ENCODE measurements at places on chromosomes 13 and 19. TPM values are rescaled to one million over a fixed set of nuclear protein-coding genes. Genes with fewer than 3 reads are reported as not detected.

DNA sequence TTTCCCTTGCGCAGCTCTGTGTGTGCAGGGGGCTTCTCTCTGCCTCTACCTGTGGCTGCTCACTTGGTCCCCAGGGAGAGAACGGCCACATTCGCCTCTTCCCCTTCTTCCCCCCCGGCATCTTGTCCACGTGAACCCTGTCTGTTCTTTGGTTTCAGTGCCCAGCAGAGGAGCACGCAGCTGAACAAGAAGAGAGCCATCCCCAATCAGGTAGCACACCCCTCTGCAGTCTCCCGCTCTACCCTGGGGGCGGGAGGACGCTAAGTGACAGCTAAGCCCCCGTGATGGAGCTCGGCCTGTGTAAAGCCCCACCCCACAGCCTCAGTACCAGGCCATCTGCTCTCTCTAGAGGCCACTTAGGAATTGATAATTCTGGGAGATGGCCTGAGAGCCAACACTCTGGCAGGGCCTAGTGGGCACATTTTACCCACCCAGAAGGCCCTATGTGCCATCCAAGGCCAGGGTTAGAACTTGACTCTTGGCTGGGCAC, 30.2 kb downstream of the TMED1 start:
- no peak for ATAC-seq

Gene RPL18
- total RNA-seq: 1,668 TPM

Gene LENG9
- total RNA-seq: 7.2 TPM

Gene ITGBL1
- 0.40 TPM for total RNA-seq

Gene ZNF470
- total RNA-seq: 2.4 TPM

DNA sequence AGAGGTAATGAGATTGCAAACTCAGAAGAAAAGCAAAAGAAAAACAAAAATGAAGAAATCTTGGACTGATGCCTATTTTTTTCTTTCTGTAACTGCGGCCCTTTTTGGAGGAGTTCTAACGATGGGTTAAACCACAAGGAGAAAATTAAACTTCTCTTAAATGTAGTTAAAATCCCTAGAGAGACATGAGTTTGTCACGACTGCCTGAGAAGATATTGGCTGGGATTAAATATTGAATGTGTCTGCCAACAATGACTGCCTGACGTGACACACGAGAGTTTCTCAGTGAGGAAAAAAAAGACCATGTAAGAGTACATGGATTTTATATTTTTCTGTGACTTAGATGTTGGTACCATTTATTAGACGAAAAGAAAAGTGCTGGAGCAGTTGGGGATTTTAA, 1013.4 kb downstream of the PCDH9 start:
- no peak for ATAC-seq

Gene SUPT20H
- 27.1 TPM for total RNA-seq

DNA sequence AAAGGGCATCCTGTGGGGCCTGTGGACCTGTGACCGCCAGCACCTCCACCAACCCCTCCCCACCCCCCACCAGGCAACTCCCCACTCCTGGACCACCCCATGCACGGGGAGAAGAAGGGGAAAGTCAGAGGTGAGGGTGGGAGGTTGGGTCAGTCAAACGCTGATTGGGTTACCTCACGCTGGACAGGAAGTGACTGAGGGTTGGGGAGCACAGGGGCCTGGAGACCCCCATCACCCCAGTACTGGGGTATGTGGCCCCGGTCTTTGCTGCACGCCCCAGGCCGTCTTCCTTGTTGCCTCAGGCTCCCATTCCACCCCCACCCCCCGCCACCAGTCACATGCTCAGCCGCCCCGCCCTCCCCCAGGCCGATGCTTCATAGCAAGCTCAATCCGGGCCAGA, 59.0 kb downstream of the COLGALT1 start:
- no peak for ATAC-seq

DNA sequence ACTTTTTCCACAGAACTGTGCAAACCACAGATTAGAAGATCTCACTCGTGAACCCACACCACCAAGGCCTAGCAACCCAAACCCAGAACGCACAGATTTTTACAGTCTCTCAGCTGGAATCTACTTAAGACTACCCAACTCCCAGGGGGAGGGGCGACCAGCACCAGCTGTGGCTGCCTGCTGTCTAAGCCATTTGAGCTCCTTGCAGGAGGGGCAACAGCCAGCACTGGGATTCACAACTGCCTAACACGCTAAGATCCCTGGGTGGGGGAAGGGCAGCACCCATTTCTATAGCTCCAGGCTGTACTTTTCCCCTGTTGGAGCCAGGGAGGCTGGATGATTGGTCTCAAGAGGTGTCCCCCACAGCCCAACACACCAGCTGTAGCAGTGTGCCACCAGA, 368.8 kb downstream of the SUCLA2 start:
- no peak for ATAC-seq

- peak; percentile 70 for ATAC-seq
Measured at GRCh38 chr13:32538143-32538620, 413 bp downstream of the N4BP2L2 start.

Gene TNFSF9
- total RNA-seq: 4.7 TPM

DNA sequence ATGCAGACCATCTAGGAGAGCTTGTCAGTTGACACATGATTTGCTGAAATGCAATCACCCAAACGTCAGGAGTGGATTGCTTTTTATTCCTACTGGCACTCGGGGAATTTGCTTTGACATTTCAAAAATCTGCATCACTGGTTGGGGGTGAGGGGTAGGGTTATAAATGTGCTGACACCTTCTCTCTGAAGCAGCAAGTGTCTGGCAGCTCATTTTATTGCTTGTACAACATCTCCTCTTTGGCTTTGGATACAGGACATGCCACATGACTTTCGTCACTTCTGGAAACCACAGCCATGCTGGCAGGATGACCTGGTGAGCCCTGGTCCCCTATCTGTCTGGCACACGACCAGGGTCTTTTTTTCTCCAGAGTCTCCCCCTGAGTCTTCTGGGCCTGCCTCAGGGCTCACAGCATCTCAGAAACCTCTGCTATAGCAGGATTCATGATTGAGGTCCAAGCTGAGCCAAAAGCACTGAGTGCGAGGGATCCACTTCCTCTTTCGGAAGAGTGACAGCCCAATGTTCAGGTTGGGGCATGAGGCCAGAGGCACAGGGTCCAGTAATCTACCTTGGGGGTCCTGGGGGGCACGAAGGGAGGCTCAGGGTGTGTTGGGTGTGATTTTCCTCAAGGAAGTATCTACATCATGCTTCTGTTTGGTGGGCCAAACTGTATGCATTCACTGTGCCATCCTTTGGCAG, 60.1 kb downstream of the HSPH1 start:
- ATAC-seq: no peak

Gene BICRA
- total RNA-seq: 7.9 TPM

Gene ZNF793
- 4.4 TPM for total RNA-seq

- no peak for ATAC-seq
Measured at GRCh38 chr13:72199640-72200039, 332.6 kb upstream of the DACH1 start.

DNA sequence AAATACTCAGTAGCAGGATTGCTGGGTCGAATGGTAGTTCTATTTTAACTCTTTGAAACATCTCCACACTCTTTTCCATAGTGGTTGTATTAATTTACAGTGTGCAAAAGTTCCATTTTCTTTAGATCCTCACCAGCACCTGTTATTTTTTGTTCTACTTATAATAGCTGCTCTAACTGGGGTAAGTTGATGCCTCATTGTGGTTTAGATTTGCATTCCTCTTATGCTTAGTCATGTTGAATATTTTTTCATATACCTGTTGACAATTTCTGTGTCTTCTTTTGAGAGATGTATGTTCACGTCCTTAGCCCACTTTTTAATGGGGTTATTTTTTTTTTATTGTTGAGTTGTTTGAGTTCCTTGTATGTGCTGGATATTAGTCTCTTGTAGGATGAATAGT, 144.6 kb downstream of the NBEA start:
- ATAC-seq: no peak

Gene APOE
- 5.7 TPM for total RNA-seq

- ATAC-seq: peak; percentile 49
Measured at GRCh38 chr19:55688422-55689218, 13.6 kb downstream of the EPN1 start.

- ATAC-seq: peak; percentile 30
Measured at GRCh38 chr19:42325896-42326771, 699 bp downstream of the MEGF8 start.

DNA sequence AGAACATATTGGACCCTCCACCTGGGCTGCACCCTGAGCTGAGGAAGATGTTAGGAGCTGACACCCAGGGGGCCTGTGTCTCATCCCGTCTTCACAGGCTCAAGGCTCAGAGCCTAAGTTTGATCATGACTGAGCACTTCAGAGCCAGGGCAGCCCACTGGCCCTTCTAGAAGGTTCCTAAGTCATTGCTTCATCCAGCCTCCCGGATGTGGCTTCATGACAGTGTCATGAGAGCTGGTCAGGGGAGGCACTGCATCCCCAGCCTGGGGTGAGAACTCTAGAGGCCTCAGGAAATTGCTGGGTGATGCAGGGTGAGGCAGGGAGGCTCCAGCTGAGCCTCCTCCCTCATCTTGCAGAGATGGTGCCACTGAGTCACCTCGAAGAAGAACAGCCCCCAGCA, 24.9 kb upstream of the PIK3R2 start:
- no peak for ATAC-seq

- ATAC-seq: no peak
Measured at GRCh38 chr13:111883571-111884343, 183.2 kb upstream of the SOX1 start.

Gene SERPINE3
- total RNA-seq: not detected

- ATAC-seq: no peak
Measured at GRCh38 chr13:98515818-98516465, 61.0 kb downstream of the STK24 start.

GRCh38 chr13:44307844-44308243, 65.8 kb upstream of the SERP2 start:
- peak; percentile 15 for ATAC-seq

Gene CD70
- not detected for total RNA-seq

GRCh38 chr13:39283072-39283471, 244.8 kb downstream of the NHLRC3 start:
- no peak for ATAC-seq

DNA sequence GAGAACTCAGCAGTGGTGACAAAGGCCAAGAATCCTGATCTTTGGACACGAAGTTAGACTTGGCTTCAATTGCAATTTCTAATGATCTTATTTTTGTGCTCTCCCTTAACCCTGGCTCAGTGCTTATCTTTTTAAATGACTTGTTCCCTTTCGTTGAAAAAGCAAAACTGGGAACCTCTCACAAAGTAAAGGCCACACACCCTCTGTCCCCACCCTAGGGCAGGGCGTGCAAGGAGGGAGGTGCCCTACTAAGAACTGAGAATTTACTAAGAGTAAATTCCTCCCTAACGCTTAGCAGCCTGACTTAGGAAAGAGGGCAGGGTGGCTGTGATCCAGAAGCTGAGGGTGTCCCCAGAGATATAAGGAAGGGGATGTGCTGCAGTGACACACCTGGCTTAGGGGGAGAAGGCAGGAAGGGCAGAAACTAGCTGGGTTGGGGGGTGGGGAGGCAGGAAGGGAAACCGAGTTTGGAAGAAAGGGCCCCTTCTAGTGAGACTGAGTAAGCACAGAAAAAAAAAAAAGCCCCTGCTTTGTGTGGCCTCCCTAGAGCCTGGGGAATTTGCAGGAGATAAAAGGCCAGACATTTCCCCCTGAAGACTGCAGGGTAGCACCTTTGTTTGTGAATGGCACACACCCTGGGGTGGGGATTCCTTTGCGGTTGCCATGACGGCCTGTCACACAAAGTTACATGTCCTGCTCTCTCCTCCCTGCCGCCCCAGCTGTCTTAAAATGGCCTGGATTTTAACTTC, 435.1 kb downstream of the EFNB2 start:
- peak; percentile 87 for ATAC-seq

Gene VSTM2B
- not detected for total RNA-seq

Gene ZIC2
- 0.04 TPM for total RNA-seq

Gene GGACT
- total RNA-seq: 3.6 TPM

- peak; percentile 52 for ATAC-seq
Measured at GRCh38 chr13:47908197-47908902, 92.7 kb downstream of the SUCLA2 start.

DNA sequence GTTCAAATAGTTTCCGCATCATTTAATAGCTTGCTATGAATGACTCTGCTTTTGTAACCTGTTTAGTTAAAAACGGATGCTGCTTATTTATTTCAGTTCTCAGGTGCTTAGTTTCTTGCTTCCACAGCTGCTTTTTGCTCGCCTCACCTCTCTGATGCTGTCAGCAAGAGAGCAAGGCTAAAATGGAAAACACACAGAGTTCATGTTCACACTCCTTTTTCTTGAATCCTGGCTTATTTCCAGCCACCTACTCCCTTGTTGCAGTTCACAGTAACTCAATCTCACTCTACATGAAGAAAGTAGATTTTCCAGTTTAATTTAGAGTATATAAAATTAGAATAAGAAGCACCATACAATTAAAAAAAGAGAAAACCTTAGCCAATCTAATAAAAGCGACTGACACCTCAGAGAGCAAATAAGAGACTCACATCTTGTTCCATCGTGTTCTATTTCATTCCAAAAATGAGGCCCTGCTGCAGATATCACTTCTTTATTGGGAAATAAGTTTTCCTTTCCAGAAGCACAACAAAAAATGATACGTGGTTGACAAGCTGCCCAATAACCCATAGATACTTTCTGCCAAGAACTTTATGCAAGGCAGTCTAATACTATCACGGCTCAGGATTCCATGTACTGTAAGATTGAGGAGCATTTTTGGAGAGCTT, 326.1 kb upstream of the SLITRK1 start:
- no peak for ATAC-seq
